EL (cell line): ENCODE measurements at places on chromosomes 6 and 20.
A peak's percentile ranks its signal among the peaks of the same experiment; 100 is the strongest.

DNA sequence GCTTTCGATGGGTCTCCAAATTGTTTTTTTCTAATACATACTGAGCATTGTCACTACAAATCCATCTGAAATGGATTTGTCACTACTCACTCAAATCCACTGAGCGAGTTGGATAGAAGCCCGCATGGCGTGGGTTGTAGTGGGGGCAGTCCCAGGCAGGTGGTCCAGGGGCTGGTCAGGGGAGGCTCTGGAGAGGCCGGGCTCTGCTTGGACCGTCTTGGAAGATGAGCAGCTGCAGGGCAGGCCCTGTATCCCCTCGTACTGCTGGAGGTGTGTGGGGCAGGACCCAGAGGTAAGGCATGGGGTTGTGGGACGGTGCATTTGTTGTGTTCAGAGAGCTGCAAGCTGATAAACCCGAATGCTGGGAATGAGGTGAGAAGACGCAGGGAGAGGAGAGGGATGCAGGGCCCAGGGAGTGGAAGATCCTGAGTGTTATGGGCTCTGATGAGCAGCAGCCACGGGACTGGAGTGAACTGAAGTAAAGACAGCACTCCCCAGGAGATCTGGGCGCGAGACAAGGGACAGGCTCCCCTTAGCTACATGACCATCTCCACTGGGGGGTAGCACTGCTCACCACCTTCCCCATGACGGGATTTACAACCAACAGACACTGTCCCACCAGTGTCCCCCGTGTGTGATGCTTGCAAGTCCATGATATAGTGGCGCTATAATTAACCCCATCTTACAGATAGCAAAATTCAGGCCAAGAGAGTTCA lies 45.9 kb downstream of the PSMG4 start:
- DNase-seq = no peak

DNA sequence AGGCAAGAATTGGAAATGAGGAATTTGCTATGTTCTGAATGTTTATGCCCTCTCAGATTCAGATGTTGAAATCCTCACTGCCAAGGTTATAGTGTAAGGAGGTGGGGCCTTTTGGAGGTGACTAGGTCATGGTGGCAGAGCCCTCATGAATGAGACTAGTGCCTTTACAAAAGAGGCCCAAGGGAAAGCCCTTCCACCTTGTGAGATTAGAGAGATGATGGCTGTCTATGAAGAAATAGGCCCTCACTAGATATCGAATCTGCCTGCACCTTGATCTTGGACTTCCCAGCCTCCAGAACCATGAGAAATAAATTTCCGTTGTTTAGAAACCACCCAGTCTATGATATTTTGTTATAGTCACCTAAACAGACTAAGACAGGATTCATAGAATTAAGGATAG lies 10.4 kb downstream of the ASIP start:
- DNase-seq = no peak

DNA sequence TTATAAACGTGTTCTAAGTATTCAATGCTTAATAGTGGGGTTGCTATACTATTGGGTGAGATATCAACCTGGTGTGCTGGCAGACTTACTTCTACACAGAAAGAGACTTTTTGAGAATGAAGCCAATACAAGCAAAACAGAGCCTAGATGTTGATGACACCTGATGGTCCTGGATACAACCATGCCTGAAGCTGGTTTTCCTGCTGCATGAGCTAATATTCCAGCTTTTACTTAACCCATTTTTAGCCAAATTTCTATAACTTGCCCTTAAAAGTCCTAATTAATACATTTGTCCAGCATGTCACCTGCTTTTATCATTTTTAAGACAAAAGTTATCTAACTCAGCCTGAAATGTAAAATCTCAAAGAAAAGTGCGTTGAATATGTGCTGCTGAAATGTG lies 86.2 kb downstream of the PFDN4 start:
- DNase-seq = no peak

DNA sequence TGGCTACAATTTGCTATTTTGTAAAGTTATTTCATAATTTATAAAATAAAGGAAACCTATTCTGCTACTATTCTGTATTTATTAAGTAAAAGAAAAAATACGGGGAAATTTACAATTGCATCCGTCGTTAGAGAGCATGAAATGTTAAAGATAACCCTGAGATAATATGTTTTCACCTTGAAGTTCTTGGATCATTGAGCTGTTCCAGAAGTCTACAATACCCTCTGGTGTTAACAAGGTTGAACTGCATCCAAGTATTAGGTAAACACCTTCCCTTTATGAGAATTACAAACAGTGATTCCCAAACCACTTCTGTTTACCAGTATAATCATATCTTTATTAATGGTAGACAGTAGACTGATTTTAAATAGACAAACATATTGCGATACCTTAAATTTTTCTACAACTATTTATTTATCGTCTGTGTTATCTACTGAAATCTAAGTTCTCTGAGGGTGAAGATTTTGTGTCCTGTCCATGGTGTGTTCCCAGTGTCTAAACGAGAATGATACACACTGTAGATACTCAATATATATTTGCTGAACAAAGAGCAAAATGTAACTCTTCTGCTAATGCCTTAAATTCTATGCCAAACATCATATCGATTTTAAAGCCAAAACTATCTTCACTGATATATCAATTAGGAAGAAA lies 28.2 kb downstream of the TBC1D32 start:
- DNase-seq = peak; percentile 27

DNA sequence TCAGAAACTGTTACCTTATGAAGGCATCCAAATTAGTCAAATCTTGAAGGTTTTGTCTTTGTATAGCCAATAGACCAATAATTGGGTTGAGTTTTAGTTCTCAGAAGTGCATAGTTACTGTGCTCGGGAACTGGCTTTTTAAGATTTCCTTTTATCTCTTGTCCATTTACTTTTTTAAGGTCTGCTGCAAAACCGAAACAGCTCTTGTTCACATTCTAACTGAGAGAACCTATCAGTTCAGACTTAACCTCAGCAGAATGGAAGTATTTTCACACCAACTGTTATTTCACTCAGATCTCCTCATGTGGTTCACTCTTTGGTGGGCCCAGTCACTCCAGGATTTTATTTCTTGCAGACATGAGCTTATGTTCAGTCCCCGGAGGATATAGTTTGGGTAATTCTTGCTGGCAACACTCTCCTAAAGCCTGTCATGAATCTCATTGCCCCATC lies 55.5 kb downstream of the TPBG start:
- no peak for DNase-seq

GRCh38 chr6:137370871-137371633 lies 123.1 kb downstream of the OLIG3 start:
- DNase-seq = peak; percentile 6

- DNase-seq = no peak
Measured at GRCh38 chr20:32564921-32565734, 20.0 kb downstream of the NOL4L start.

DNA sequence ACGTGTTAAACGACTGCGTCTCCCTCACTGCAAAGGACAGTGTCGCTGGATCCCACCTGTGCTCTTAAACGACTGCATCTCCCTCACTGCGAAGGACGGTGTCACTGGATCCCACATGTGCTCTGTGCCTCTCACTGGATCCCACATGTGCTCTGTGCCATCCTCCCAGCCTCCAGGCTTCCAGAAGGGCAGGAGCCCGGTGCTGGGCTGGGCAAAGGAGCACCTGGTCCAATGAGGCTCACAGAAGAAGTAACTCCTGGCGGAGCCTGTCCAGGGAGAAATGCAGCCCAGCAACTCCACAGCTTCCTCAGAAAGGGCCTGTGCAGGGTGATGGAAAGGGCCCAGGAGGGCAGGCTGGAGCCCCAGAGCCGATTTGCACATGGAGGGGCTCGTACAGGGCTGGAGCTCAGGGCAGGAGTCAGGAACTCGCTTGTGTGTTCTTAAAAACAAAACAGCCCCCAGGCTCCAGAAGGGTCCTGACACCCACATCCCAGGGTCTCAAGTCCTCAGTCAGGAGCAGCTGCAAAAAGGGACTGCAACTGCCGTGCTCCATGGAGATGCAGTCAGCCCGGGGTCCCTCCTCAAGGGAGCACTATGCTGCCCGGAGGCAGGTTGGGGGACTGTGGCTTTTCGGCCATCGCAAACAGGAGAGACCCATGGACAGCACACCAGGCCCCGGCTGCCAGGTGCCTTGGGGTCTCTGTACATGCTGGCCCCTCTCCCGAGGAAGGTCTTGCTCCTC lies 52.7 kb downstream of the DLL1 start:
- DNase-seq = no peak

DNA sequence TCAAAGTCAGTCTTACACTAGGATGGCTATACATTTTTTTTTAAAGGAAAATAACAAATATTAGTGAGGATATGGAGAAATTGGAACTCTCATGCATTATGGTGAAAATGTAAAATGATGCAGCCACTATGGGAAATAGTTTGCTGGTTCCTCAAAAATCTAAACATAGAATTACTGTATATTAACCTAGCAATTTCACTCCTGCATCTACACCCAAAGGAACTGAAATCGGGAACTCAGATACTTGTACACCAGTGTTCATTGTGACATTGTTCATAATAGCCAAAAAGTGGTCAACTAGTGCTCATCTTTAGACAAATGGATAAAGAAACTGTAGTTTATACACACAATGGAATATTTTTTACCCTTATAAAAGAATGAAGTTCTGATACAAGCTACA lies 110.7 kb downstream of the UTRN start:
- no peak for DNase-seq

- peak; percentile 21 for DNase-seq
Measured at GRCh38 chr20:45970646-45971424, 1.2 kb downstream of the ZNF335 start.

DNA sequence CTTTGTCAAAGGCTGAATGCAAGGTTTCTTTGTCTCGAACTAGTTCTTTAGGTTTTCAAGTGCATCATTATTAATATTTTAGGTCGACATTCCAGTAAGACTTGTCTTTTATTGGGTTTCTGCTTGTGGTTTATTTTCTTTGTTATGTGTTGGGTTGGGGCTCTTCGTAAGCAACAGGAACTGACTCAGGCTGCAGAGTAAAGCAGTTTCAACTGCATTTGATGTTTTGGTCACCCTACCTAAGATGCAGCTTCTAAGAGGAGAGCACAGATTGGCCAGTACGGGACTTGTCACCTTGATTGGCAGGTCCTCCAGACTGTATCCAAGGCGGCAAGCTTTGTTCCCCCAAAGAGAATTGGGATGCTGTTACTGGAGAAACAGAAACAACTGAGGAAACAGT lies 149.5 kb upstream of the SULF2 start:
- no peak for DNase-seq

DNA sequence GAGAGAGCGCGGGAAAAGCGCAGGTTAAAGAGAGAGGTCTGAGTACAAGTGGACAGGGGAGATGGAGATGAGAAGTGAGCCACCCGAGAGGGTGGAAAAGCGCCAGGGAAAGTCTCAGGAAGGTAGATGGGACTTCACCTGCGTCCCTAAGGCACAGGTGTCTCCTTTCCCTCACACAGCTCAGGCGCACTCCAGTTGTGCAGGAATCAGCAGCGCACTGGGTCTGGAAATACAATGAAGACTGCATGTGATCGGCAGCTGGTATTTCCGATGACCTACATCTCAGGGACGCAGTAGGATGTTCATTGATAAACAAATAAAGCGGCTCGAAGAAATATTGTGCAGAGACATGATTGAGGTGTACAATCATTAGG lies 432 bp upstream of the KHDRBS2 start:
- DNase-seq = no peak

DNA sequence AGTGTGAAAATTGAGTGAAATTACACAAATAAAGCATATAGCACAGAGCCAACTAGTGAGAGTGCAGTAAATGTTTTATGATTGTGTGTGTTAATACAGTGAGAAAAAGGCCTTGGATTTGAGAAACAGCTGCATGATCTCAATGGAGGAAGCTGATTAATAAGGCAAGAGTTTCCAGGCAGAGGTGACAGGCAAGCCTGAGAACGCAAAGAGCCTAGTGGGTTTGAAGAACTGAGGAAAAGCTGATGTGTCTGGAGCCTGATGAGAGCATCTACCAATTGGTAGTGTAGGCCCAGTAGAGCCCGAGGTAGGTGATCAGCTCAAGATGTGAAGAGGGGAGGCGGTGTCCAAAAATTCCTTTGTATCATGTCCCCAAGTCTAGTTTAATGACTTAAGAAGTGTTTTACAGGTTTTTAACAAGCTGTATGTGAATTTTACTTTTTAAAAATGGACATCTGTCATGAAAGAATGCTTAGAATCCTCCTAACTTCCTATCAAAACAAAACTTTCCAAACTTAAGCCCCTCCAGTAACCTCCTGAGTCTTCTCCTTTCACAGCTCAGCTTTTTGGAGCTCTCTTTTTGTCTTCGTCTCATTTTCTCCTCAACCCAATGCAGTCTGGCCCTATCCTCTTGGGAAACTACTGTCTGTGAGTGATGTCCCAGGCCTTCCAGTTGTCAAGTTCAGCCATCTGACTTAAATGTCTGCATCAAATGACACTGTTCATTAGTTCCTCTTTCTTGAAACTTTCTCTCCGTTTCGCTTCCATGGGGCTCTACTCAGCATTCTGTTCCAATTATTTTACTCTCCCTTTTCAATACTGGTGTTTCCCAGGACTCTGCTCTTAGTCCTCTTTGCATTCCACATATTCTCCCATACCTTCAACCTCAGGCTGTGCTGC lies 1.2 kb downstream of the CDC40 start:
- peak; percentile 18 for DNase-seq

DNA sequence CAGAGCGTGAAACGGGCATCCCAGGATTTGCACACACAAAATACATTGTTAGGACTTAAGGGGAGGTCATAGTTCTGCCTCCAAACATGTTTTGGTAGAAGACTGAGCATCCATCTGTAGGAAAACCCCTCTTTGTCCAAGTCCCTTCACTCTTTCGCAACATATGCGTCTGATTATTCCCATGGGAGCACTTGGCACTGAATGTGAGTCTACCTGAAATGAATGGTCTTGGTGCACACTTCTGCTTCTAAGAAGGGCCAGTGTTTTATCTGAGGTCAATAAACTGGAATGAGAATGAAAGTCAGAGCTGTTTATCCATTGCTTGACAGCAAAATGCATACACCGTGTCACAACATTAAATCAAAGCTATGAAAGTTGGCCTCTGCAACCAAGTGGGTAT lies 33.0 kb downstream of the GJA10 start:
- DNase-seq = no peak

DNA sequence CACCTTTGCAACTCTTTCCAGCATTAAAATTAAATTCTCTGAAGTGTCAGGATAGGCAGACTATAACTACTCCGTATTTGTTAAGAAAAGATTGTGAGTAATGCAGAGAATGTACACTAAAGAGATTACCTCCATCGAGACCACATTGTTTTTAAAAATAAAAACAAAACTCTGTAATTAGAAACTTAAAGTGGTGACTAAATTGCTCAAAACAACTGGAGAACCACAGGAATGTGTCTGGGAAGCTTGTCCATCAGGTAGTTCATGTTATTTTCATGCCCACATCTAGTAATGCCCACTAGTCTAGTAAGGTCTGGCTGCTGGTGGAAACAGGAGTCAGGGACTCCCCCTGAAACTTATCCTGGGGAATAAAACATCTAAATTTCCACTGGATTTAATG lies 103.0 kb upstream of the FOXQ1 start:
- no peak for DNase-seq

- no peak for DNase-seq
Measured at GRCh38 chr6:148218542-148219258, 123.9 kb upstream of the SASH1 start.

GRCh38 chr20:25507385-25508082 lies 77.8 kb downstream of the NINL start:
- DNase-seq = no peak

GRCh38 chr20:51402201-51402600 lies 140.3 kb downstream of the NFATC2 start:
- no peak for DNase-seq

GRCh38 chr6:147087641-147088040 lies 116.6 kb upstream of the STXBP5 start:
- no peak for DNase-seq
